ENCODE measurements at places on chromosomes 4 and X.
A peak's percentile ranks its signal among the peaks of the same experiment; 100 is the strongest.

DNA sequence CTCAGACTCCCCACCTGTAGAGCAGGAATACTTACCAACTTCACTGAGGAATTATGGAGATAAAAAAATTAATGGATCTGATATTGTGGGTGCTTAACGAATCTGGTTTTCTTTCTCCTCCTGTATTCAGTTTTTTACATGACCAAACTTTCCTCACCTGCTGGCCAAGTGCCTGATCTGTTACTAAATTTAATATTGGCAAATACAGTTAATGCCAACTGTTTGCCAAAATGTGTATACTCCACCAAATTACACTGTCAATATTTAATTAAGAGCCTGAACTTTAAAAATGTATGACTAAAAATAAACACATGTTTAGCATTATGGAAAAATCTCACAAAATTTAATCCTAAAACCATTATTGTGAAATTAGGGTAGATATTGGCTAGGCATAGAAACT lies 3.3 kb downstream of the PGRMC2 start:
- DNase-seq, result no peak

GRCh38 chrX:154378059-154378798 lies 866 bp upstream of the EMD start:
- DNase-seq, result no peak

GRCh38 chrX:43224496-43224895 lies 431.6 kb upstream of the MAOA start:
- no peak for DNase-seq

- no peak for DNase-seq
Observed at GRCh38 chr4:26326791-26327190, 6.0 kb downstream of the RBPJ start.

- no peak for DNase-seq
Observed at GRCh38 chrX:74519870-74520269, 94.6 kb downstream of the RLIM start.

DNA sequence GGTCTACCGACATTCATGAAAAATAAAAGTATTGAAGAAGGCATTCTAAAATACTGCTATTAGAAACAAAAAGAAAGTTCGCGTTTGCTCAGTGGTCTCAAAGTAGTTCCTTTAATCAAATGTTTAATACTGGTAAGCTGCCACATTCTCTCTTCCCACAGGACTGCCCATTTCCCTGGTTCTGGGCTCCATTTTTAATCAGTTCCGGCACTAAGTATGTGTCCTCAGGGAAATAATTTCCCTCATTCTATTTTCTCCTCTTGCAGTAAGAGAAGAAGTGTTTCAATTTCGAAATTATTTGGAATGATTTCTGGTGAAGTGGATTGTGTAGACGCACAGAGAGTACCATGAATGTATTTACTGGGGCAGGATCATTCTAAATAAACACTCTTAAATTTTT lies 17.5 kb downstream of the VCX3A start:
- no peak for DNase-seq

- DNase-seq, result no peak
Observed at GRCh38 chrX:14056206-14056605, 26.5 kb upstream of the GEMIN8 start.

- no peak for DNase-seq
Observed at GRCh38 chr4:2663275-2663674, 92.9 kb downstream of the TNIP2 start.

DNA sequence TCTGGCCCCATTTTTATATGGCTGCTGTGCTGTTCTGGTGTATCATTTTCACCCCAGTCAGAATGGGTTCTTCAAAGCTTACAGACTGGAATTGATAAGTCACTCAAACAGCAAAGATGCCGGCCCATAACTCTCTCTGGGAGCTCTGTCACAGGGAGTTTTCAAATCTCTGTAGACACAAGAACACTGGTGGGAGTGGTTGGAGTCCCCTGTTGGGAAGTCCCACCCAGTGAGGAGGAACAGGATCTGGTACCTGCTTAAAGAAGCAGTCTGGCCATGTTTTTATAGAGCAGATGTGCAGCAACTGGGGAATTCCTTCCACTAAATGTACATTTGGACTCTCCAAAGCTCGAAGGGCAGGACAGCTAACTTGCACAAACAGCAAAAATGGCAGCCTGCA lies 69.3 kb upstream of the UGT2B7 start:
- no peak for DNase-seq

DNA sequence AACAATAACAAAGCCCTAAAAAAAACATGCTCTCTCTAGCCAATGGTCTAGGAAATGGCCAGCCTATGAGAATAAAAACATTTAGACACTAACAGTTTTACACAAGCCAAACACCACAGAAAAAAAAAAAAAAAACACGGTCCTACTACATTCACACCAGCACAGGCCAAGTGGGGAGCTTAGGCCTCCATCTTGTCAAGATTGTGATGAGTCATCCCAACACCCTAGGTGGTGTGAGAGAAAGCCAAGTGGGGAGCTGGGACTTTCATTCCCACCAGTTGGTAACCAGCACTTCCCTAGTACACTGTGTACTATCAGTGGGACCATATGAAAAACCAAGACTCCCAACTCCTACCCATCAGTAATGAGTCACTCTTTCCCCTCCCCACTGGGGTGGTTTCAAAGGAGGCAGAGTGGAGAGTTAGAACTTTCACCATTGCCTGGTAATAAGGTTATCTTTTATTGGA lies 95.6 kb downstream of the ADAMTS3 start:
- DNase-seq, result no peak

- no peak for DNase-seq
Observed at GRCh38 chr4:183950536-183950935, 45.4 kb downstream of the STOX2 start.

GRCh38 chr4:25888781-25889180 lies 25.2 kb upstream of the SMIM20 start:
- no peak for DNase-seq

DNA sequence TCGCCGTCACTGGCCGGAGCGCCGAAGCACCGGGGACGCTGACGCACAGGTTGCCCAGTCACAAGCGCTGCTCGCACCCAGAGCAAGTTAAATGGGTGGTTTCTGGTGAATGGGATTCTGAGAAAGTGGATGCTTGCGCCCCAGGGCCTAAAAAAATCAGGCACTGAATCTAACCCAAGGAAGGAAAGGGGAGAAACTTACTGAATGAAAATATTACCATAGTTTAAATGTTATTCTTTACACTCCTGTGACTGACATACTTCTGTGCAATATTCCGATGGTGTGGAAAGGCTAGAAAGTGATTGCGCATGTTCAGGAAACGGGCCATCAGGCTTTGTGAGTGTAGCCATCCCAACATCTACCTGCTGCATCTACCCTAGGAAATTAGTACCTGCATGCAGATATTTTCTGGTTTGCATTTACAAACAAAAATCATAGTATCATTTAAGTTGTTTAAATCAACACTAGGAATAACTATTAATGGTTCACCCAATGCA lies 838 bp upstream of the ABCG2 start:
- DNase-seq, result no peak

GRCh38 chrX:16524316-16524715 lies 125.6 kb upstream of the S100G start:
- DNase-seq, result no peak

DNA sequence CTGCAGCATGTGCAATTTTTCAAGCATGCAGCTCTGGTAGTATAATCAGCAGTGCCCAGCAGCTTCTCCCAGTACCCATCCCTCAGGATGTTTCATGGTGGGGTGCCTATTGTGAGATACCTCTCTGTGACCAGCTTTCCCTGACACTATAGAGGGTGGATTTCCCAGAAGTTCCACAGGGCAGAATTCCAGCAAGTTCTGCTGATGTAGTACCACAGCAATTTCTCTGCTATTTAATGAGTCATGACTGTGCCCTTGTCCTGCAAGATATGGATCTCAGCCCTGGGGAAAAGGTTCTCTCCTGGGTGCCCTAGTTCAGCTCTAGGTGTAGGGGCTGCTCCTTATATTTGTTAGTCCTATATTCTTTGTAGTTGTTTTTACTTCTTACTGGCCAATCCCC lies 174.8 kb downstream of the ENOX2 start:
- DNase-seq, result no peak

DNA sequence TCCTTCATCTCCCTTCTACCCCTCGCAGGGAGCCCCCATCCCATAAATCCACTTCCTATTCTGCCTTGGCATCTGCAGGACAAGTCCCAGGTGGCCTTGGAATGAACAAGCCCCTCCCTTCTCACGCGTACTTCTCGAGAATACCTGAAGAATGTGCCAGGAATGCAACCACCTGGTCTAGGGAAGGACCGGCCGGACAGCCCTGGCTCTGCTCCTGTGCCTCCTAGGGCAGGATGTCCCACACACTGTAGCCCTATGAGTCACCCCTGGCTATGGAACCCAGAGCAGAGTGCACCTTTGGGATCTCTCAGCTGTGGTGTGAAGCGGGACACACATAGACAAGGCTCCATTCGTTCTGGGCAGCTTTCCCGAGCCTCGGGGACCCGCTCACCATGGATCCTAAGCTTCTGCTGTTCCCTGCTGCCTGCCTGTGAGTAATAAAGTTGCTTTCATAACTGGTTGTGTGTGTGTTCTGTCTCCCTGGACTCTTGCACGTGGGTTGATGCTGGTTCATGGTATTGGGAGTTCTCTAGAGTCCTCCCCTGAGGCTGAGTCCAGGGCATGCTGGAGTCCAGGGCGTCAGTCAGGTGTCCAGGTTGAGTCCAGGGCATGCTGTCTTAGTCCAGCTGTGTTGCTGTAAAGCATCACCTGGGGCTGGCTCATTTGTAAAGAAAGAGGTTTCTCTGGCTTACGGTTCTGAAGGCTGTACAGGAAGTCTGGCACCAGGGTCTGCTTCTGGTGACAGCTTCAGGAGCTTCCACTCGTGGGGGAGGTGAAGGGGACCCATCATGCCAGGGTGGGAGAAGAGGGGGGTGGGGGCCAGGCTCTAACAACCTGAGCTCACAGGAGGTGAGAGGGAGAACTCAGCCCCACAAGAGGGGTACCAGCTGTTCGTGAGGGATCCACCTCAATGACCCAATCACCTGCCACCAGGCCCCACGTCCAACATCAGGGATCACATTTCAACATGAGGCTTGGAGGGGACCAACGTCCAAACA lies 7.4 kb upstream of the PDE6B start:
- DNase-seq, result no peak

- DNase-seq, result no peak
Observed at GRCh38 chr4:173218411-173219125, 50.0 kb downstream of the GALNT7 start.

DNA sequence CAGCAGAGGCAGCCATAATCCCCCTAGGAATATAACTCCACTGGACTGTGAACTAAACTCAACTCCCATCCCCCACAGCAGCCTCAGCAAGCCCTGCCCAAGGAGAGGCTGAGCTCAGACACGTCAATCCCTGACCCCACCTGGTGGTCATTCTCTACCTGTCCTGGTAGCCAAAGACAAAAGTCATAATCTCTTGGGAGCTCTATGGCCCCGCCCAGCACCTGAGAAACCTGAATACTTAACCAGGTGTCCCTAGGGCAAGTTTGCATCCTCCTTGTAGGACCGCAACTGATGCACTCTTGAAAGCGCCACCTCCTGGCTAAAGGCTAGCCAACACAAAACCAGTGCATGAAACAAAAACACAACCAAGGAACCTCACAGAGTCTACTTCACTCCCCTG lies 18.4 kb downstream of the CT47B1 start:
- DNase-seq, result peak; percentile 4

DNA sequence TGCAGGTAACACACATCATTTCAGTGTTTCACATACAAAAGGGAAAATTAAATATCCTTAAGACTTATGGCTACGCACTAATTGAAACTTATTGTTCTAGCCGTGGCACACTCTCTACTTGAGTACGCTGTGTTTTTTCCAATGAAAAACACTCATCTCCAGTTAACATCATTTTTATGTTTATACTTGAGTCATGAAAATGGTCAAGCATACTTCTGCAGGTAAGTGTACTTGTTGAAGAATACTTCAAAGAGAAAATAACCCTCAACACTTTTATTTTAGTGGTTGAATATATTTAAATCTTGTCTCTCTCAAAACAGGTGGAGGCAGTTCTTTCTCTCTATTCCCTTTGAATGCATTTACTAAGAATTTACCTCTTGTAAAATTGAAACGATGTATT lies 538.7 kb upstream of the PCDH7 start:
- DNase-seq, result no peak

DNA sequence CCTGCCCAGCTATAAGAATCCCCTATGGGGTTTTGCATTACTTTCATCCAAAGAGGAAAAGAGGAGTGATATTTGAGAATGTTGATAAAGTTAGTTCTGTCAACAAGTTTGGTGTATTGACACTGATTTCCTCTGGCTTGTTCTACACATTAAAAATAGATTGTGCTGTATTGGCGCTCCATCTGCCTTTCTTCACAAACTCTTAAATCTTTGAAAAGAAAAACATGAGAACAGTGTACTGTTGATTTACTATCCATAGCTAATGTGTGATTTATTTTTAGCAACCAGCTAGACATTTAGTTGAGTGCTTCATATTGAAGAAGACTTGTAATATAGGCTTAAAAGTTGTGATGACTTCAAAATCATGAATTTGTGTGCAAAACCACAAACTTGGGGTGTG lies 261.2 kb upstream of the ANKRD50 start:
- DNase-seq, result no peak

DNA sequence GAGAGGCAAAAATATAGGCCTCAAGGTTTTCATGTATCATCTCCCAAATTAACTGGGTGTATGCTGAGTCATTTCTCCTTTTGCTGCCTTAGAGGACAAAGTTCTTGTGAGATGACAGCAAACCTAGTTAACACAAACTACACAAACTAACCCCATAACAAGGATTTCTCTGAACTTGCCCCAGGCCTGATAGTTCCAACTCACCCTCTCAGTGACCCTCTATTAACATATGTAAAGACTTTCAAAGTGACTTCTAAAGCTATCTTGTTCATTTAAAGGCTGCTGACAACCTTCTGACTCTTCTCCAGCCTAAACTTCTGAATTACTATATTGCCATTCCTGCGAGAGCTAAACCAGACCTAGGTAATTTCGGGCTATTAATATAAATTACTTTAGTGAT lies 43.2 kb upstream of the CCDC149 start:
- no peak for DNase-seq

GRCh38 chr4:127540497-127541025 lies 92.2 kb upstream of the INTU start:
- no peak for DNase-seq

GRCh38 chr4:6337331-6337935 lies 67.8 kb downstream of the WFS1 start:
- peak; percentile 76 for DNase-seq

DNA sequence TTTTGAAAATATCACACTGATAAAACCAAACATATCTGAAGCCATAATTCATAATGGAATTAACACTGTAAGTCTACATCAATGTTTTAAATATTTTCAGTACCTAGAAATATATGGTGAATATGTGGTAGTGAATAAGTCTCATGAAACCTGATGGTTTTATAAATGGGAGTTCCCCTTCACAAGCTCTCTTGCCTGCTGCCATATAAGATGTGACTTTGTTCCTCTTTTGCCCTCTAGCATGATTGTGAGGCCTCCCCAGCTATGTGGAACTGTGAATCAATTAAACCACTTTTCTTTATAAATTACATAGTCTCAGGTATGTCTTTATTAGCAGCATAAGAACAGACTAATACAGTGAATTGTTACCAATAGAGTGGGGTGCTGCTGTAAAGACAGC lies 536.8 kb upstream of the GALNT7 start:
- no peak for DNase-seq

Data from neural progenitor cell (in vitro differentiated cells).